ENCODE measurements at places on chromosomes 2 and 18.

GRCh38 chr18:36947820-36948348 is 119.0 kb downstream of the KIAA1328 start:
- ATAC-seq: no peak

DNA sequence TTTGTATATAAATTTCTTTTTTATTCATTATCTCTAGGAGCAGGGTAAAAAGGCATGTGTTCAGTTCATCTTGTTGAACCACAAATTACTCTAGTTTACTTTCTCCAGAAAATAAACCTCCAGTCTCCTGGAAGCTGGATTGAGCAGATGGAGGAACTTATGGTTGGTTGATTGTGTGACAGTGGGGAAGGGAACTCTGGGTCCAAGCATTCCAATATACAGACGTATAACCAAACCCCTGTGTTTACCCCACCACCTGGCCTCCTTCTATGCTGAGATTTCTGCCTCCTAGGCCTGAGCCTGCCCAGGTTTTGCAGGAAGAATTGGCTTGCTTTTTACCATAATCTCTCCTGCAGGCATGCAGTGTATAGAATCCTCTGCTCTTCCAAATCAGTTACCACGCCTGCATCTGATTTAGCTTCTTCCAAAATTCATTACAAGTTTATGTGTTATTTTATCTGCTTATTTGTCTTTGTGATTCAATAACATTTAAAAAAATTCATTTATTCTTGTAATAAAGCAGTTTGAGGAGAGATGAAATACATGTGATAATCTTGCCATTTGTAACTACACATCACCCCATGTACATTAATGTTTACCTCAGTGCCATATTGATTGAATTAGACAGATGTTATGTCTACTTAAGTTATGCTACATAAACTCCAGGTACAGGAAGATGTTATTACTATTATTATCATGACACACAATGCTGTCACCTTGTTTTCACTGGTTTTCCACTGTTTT is 2.5 kb upstream of the RAB27B start:
- no peak for ATAC-seq

- no peak for ATAC-seq
These were observed 102.0 kb downstream of the SH3RF3 start for GRCh38 chr2:109230941-109231420.

DNA sequence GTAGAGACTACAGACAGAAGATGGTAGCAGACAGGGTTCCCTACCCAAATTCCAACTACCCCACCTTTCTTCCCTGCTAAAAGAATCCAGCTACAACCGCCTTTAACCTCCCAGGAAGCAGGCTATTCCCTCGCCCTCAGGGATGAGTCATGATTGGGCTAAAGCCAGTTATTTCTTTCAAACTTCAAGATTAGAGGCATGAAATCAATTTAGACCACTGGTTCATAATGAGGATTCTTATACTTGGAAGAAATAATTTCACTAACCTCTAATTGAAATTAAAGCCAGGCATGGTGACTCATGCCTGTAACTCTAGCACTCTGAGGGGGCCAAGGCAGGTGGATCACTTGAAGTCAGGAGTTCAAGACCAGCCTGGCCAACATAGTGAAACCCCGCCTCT is 20.0 kb downstream of the TRIP12 start:
- no peak for ATAC-seq

- no peak for ATAC-seq
These were observed 354.8 kb downstream of the DCC start for GRCh38 chr18:52694804-52695203.

DNA sequence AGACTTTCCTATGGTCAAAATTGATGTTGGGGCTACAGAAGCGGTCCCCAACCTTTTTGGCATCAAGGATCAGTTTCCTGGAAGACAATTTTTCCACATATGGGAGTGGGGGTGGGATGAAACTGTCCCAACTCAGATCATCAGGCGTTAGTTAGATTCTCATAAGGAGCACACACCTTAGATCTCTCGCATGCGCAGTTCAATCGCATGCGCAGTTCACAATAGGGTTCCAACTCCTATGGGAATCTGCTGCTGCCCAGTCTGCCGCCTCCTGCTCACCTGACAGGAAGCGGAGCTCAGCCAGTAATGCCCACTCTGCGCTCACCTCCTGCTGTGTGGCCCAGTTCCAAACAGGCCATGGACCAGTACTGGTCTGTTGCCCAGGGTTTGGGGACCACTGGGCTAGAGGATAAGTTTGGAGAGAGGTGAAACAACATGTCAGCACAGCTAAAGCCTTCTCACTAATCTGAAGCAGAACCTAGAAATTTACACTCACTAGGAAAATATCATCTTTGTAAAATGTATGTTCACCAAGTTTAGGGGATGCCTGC is 410.8 kb upstream of the ZNF804A start:
- no peak for ATAC-seq

GRCh38 chr2:114009205-114009944 is 119.5 kb downstream of the ACTR3 start:
- no peak for ATAC-seq

DNA sequence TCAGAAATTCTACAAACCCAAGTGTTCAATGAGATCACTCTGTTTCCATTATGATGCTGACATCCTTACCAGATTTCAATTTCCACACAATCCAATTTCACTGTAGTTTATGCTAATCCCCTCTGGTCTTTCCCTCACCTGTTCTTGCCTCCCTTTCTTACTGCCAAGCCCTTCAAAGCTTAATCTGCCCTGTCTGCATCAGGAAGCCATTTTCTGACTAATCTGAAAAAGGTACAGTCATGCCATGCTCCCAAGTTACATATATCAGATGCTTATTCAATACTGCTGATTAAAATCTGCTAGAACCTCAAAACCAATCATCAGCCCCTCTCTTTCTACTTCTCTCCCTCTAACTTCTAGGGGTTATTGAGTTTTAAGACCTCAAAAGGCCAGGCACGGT is 8.9 kb downstream of the KRTCAP3 start:
- ATAC-seq: no peak

GRCh38 chr2:213004197-213004821 is 147.1 kb downstream of the IKZF2 start:
- no peak for ATAC-seq

DNA sequence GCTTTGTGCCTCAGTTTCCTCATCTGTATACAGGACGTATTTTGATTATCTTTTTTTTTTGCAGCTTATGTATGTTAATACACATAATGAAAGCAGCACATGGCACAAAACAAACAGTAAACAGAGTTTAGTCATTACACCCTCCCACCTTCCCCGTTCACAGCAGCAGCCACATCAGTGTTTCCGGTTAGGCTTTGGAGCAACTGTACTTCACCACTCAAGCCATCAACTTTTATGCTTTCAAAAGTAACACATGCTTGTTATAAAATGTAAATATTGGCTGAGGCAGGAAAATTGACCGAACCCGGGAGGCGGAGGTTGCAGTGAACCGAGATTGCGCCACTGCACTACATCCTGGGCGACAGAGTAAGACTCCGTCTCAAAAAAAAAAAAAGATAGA is 117.3 kb downstream of the MTCL1 start:
- ATAC-seq: no peak

DNA sequence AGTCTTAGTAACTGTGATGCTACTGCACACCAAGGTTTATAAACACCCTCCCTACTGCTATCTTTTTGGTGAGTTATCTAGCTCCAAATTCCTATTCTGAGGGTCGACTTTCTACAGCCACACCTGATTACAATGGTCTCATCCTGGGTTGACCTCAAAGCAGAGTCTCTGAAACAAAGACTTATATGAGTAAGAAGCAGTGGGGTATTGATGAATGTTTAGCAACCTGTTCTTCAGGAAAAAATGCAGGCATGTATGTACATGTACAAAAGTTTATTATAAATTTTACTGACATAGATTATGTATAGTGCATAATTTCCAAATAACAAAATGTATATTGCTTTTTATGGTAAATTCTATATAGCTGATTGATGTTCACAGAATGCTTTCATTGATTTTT is 51.6 kb upstream of the FMNL2 start:
- no peak for ATAC-seq

DNA sequence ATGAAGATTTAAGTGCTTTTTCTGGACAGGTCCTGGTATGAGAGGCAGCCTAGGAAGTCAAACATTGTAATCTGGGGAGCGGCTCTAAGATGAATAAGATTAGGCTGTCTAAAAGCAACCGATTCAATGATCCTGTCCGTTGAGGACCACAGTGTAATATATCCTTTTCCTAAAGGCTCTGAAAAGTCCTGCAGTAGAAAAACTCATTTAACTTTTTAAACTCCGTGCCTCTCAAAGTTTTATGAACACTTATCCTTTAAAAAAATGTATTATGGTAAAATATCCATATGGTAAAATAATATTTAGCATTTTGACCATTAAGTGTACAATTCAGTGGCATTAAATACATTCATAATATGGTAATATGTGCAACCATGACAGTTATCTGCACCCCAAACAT is 39.8 kb downstream of the ATOH8 start:
- no peak for ATAC-seq

DNA sequence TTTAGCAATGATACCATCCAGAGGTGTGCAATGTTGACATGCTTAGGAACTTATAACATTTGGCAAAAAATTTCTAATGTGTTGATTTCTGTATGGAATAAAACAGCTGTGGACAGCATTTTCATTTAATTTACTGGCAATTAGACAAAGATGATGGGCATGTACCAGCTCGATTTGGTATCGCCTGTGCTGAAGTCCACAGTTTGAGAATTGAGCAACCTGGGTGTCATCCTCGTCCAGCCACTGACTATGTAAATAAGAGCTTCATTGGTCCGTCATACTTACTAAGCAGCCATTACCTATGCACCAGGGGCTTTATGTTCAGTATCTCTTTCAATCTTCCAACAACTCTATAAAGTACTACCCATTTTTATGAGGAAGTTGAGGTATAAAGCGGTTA is 24.6 kb upstream of the ACAA2 start:
- no peak for ATAC-seq

DNA sequence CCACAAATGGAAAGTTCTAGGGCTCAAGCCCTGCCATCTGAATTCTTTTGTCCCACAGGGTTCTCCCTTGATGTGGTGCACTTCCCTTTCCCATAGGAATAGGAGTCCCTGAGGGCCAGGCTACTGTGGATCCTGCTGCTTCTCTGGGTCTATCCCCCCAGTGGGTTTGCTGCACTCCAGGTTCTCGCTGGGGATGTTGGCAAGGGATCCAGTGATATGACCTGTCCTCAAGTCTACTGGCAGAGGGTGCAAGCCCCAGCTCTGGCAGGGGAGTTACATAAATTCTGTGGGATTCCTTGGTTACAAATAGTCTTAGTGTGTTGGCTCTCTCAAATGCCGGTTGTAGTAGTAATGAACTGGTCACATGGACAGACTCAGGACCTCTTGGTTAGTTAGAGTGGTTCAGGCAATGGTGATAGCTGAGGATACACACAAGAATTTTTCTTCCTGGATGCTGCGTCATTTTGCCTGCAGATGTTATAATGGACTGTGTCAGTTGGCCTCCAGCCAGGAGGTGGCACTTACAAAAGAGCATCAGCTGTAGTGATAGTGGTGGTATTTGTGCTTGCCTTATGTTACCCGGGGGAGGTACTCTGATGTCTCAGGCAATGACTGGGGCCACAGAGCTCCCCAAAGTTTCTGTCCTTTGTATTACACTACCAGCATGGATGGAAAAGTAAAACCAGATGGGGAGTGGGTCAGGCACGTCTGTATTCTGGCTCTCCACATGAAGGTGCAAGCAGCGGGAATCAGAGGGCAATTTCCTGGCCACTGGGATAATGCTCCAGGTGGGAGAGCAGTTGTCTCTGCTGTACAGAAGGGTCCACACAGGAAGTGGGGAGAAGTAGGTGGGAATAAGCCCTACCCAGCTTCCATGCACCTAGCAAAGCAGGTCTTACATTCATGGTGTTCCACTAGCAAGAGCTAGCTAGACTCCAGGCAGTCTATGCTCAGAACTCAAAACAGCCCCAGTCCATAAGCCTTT is 267.9 kb downstream of the SOX11 start:
- ATAC-seq: no peak

DNA sequence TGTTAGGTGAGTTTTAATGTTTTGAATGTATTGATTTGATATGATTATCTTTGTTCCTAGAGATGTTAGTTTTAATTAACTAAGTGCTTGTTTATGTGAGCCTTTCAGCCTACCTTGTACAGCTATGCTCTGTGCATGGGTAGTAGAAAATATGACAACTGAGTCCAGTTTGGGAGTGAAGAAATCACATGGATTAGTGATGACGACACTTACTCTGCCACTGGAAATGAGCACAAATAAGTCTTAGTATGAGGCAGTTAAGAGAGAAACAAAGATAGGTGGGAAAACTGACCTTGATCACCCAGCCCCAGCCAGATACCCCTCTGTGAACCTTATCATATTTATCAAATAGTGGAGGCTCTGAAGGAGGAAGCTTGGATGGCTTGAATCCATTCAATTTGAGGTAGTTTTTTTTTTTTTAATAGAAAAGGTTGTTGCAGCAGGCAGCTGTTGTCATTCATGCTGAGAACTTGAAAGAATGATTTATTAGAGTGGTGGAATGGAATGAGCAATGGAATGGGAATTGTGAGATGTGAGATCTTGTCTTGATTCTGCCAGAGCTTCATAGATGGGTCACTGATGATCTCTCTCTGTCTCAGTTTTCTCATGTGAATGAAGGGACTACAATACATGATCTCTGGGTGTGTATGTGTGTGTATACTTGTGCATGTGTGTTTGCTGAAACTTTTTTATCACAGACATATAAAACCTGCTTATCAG is 96.4 kb downstream of the MAP3K20 start:
- ATAC-seq: no peak

DNA sequence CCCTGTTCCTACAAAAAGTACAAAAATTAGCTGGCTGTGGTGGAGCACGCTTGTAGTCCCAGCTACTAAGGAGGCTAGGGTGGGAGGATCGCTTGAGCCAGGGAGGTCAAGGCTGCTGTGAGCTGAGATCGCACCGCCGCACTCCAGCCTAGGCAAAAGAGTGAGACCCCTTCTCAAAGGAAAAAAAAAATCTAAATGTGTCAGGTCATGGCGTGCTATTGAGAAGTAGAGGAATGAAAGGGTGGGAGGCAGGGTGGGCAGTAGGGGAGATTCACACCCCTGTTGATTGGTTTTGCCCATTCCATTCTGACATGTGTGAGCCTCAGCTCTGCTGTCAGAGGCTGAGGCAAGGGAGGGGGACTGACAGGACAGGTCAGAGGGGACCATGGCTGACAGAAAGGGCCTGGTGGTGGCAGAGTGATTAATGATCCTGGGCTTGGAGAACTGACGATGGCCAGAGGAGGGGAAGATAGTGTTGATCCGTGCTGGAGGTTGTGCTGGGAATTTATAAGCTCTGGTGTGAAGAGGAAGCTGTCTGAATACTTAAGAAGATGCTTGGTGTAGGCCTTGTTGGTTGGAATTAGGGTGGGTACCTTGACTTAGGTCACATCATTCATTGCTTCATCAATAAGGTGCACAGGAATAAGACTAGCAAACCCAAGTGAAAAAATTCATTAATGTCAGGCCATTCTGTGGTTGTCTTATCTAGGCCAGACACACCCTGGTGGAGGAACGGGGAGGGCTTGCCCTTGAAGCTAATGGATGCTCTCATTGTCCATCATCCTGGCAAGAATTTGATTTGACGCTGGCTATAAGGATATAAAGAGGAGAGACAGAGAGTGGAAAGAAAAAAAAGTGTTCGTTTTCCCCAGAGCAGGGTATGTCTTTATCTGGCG is 19.1 kb upstream of the SMARCAL1 start:
- no peak for ATAC-seq

- ATAC-seq: no peak
These were observed 28.0 kb downstream of the KIAA2012 start for GRCh38 chr2:202101026-202101579.
